NCI-H1930 (cell line): ENCODE measurements at places on chromosomes 2 and 18.
A peak's percentile ranks its signal among the peaks of the same experiment; 100 is the strongest.

DNA sequence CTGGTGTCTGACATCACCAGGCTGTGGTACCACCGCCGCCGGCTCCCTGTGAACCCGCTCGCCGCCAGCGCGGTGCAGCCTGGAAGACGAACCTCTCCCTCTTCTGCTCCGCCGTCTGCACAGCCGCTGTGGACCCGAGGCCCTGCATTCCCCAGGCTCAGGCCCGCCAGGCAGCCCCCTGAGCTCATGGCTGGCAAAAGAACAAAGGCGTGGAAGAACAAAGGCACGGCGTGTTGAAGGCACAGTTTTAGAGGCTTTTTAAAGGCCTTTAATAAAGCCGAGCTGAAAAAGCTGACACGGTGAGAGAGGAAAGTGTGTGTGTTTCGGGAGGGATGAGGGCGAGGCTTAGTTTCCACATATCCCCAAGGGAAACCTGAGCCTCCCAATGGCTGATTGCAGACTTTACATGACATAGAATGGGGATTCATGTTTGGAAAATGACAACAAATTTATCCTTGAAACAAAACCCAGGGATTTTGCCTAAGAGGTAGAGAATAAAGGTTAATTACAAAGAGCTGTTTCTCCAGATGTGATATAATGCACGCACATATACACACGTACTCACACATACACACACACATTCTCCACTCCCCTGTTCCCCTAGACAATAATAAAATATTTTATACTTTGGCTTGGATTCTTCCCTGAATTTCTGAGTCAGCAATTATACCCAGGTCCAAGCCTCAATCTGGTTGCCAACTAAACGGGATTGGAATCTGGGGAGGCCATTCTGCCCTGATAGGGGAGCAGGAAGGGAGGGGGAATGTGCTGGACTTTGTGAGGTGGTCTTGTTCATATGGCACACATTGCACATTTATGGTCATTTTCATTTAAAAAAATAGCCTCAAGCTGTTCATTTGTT is 39.7 kb downstream of the RFX8 start:
- DNase-seq: no peak

DNA sequence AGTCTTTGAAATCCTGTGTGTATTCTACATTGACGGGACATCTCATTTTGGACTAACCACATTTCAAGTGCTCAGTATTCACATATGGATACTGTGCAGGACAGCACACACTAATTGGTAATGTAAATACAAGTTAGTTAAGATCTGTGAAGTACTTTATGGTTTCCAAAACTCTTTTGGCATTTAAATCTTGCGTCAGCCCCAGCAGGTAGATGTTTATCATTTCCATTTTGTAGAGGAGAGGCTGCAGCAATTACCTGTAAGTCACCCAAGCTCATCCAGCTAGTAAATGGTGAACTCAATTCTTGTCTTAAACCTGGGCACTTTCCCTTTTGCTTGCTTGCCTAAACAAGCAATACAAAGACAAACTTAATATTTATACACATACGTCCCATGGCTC is 1.6 kb upstream of the NAGK start:
- no peak for DNase-seq

DNA sequence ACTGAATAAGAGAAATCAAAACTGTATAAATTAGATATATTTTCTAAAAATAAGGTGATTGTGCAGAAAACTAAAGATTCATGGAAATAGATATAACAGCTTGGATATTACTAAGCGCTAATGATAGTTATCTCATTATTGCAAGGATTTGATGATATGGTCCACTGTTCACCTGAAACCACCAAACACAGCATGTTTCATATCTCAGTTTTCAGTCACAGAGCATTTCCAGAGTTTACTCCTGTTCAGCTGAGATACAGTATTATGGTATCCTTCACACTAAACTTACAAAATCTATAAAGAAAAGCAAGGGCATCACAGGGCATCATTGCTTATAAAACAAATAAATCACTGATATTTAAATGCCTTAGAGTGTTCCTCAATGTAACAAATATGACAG is 591.6 kb downstream of the ERBB4 start:
- DNase-seq: no peak

DNA sequence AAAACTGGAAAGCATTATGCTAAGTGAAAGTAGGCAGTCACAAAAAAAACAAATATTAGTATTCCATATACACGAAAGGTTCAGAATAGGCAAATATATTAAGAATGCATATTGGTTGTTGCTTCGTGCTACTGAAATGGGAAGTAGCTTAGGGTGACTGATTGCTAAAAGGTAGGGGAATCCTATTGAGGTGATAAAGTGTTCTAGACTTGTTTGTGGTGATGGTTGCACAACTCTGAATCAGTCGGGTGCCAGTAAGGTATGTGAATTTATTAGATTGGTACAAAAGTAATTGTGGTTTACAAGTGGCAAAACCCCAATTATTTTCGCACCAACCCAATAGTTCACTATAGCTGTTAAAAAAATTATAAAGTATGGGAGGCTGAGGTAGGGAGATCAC is 20.7 kb downstream of the USP34 start:
- no peak for DNase-seq

- no peak for DNase-seq
Observed at GRCh38 chr2:157822993-157823392, 53.1 kb downstream of the ACVR1 start.

DNA sequence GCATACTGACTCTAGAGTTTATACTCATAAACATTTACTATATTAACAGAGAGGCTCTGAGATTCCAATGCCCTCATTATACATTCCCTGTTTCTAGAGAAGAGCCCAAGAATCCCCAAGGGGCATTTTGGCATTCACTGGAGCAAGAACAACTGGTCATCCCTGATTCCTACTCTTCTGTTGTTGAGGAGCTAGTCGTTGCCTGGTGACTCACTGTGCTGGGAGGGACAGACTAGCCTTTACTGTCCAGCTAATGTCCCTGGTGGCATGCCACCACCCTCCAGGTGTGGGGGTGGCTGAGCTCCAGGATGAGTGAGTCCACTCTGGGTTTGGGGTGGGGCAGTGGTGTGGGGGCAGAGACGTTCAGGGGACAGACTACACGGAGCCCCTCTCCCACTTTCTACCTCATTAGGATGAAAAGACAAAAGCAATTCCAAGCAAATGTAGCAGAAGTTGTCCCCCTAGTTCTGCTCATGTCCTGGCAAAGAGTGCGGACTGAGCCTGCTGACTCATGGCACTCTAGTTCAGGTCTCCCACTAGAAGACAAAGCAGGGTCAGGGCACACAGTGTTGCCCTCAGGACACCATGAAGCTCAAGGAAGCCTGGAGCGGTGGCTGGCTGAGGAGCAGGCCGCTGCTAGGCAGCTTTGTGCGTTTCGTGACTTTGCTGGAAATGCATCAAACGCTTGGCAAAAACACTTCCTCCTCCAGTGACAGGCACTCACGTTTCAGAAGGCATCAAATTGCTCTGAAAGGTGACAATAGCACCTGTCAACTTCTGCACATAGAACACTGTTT is 49.4 kb downstream of the RHOB start:
- DNase-seq: no peak

DNA sequence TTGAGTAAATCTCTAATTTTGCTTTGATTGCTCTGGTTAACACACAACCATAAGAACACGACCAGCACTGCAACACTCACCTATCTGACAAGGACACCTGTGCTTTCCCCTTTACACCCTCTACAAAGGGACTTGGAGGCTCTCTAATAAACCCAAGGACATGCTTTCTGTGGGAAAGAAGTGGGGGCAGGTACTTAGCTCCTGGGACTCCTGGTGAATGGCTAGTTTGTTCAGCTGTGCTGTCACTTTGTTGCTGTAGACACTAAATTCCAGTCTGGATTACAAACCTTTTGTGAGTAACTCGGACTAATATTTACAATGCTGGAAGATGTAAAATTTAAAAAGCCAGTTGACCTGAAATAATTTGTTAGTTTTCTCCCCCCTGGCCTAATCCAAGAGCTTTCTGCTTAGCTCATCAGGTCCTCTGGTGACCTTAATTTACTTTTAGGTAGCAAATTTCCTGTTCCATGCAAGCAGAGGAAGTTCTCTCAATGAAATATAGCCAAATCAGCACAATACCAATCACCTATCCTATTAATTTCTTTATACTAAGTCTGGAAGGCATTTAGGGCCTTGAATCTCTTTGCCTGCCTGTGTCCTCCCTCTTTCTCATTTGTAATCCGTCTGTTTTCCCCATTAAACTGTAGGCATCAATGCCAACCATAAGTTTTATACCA is 67.5 kb downstream of the PLCL1 start:
- peak; percentile 24 for DNase-seq

- DNase-seq: no peak
Observed at GRCh38 chr2:239361311-239361642, 39.5 kb downstream of the HDAC4 start.

- DNase-seq: no peak
Observed at GRCh38 chr2:206688990-206689389, 29.2 kb downstream of the DYTN start.

DNA sequence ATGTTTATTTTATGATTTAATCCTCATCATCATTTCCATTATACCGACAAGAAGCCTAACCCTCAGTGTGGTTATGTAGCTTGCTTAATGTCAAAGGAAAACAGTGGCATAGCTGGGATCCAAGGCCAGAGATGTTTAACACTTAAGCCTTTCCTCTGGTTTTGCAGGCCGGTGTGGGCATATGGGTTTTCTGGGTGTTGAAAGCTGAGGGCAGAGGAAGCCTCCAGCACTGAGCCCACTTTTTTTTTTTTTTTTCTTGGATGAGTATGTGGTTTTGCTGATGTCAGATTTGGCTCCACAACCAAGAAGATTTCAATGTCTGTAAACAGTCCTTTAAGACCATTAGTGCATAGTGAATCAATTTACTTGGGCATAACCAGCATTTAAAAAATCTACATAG is 41.3 kb downstream of the LHCGR start:
- DNase-seq: no peak
